ENCODE measurements at places on chromosomes 6 and 20. TPM values are rescaled to one million over a fixed set of nuclear protein-coding genes. Genes with fewer than 3 reads are reported as not detected.

The GSTA2 gene
- total RNA-seq, result not detected

The VEGFA gene
- total RNA-seq, result 112 TPM

The ENPP1 gene
- 4.1 TPM for total RNA-seq

The LINC00237 gene
- total RNA-seq, result not detected

The SLC22A7 gene
- not detected for total RNA-seq

The EPPIN gene
- total RNA-seq, result not detected

The SCUBE3 gene
- 0.10 TPM for total RNA-seq

The AIF1 gene
- total RNA-seq, result not detected

The TFAP2C gene
- 34.8 TPM for total RNA-seq

The CD93 gene
- total RNA-seq, result 0.07 TPM

The DCDC2 gene
- total RNA-seq, result 4.2 TPM

The SLC17A3 gene
- total RNA-seq, result not detected

The POU3F2 gene
- not detected for total RNA-seq

The NKAPL gene
- not detected for total RNA-seq

The C6orf58 gene
- total RNA-seq, result not detected

The FOXP4 gene
- total RNA-seq, result 29.4 TPM

The GSTA3 gene
- total RNA-seq, result not detected

The CST5 gene
- 0.93 TPM for total RNA-seq

The NNAT gene
- not detected for total RNA-seq

The TAAR9 gene
- total RNA-seq, result not detected

The ADGB gene
- total RNA-seq, result not detected

The UBR2 gene
- total RNA-seq, result 21.1 TPM

The ARMC2 gene
- total RNA-seq, result 7.9 TPM

The SNHG17 gene
- total RNA-seq, result 58.9 TPM

The CLPSL2 gene
- not detected for total RNA-seq

The PTPRA gene
- 48.8 TPM for total RNA-seq

The WFDC10B gene
- total RNA-seq, result not detected

The PSORS1C1 gene
- 34.2 TPM for total RNA-seq

The RBM24 gene
- total RNA-seq, result 0.72 TPM

The ZNF292 gene
- 34.1 TPM for total RNA-seq

The MUC21 gene
- total RNA-seq, result not detected

The SLC26A8 gene
- not detected for total RNA-seq

The AKAP12 gene
- total RNA-seq, result 9.2 TPM

The NHSL1 gene
- total RNA-seq, result 17.8 TPM
